Mucosa of gallbladder (tissue), 1 donor: ENCODE measurements at places on chromosomes 7 and 10.

GRCh38 chr10:125124907-125125306, 35.5 kb downstream of the CTBP2 start:
- no peak for DNase-seq

GRCh38 chr7:101553018-101553770, 75.9 kb downstream of the MYL10 start:
- no peak for DNase-seq

GRCh38 chr7:21354284-21354683, 73.6 kb upstream of the SP4 start:
- DNase-seq = no peak

GRCh38 chr10:3167611-3168330, 4.8 kb downstream of the PITRM1 start:
- DNase-seq = no peak

DNA sequence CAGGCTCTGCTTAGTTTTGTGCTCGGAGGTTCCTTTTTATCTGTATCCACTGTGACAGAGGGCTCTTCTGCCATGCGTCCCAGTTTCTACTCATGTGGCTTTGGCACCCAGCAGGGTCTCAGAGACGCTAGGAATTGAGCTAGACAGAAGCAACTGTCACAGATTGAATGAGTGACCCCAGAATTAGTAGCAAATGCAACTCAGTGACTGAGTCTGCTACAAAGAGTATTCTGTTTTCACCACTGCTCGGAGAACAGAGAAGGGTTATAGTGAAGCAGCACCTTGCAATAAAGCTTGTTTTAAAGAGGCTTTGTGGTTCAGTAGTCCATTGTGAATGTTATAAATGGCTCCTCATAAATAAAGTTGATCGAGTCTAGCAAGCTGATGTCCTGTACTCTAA, 113.2 kb downstream of the DNAH11 start:
- DNase-seq = no peak

- no peak for DNase-seq
Observed at GRCh38 chr7:35030848-35031247, 6.4 kb downstream of the DPY19L1 start.

GRCh38 chr10:88893611-88894010, 13.6 kb downstream of the STAMBPL1 start:
- no peak for DNase-seq

- no peak for DNase-seq
Observed at GRCh38 chr10:102410429-102411073, 8.0 kb downstream of the PSD start.
